Muscle of leg (tissue), 16 donors: ENCODE measurements at places on chromosomes 2 and 18.

DNA sequence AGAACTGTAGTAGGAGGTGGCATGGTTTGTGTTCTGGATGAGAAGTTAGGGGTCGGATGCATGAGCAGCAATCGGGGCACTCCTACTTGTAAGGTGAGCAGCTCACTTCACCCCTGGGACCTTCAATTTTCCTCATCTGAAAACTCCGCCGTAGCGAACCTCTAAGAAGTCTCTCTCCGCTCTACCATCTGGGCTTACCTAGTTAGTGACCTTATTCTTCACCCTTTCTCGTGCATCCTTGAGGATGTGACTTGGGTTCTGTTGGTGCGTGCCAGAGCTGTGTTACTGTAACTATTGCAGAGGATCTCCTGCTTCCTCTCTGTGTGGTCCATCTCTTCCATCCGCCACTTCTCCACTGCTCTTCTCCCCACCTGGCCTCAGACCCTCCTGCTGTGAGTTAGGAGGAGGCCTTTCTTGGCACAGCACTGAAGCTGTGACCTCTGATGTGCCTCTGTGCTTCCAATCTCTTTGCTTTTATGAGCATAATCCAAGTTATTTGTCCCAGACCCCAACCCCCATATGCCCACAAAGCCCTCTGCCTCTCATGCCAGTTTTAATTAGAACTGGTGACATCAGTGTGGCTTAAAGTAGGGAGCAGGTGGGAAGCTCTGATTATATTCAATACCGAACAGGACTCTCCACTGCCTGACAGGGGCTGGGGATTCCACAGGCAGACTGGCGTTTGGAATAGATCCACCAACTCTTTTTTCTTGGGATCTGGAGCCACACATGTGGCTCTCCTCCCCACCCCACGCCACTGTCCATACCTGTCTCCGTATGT lies 178.4 kb downstream of the BCL2 start:
- peaks cover 77% of the 10 kb centered on the region for H3K4me1 ChIP-seq
- DNase-seq = no peak
- peak overlapping the region; percentile 69 for H3K27ac ChIP-seq
- no peaks in the 10 kb centered on the region for H3K36me3 ChIP-seq
- no peaks in the 10 kb centered on the region for H3K27me3 ChIP-seq

- peaks cover 46% of the 10 kb centered on the region for H3K27me3 ChIP-seq
- H3K4me1 ChIP-seq = no peaks in the 10 kb centered on the region
- H3K27ac ChIP-seq = no peak overlapping the region
- H3K36me3 ChIP-seq = no peaks in the 10 kb centered on the region
These were observed 8.7 kb downstream of the MAL start for GRCh38 chr2:95034221-95034620.

DNA sequence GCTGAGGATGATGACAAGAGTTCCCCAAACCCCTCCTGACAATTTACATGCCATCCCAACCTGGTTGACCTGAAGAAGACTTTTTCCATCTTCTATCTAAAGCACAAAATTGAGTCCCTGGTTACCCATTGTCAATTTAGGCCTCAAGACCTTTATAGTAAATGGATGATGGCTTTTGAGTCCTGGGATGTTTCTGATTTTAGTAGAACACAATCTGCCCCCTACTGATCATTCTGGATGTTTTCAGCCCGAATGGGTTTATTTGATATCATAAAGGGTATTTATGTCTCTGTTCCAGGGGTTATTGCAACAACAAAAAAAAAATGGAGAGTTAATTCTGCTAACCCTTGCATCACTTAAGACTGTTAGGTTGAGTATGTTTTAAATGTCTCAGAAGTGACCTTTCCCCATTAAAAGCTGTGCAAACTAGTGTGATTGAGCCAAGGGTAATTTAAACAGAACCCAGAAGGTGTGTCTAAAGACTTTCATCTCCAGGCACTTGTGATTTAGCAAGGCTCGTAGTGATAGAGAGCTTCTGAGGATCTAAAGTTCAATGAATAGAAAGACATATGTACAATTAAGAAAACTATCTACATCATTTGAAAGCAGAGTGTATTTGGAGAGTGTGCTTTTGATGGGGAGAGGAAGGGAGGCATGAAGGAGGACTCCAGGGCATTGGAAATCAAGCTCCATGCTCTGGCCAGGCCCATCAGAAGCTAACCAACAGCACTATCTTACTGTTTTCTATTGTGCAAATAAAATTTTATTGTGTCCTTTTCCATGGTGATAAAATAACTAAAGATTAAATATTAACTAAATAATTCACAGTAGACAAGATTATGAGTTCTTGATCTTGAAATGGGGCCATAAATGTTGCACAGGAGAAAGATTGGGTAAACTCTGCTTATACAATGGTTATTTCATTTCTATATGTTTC lies 96.6 kb upstream of the NOSTRIN start:
- H3K4me3 ChIP-seq = no peak overlapping the region
- no peak for DNase-seq
- no peak overlapping the region for H3K27ac ChIP-seq

- H3K4me3 ChIP-seq = no peak overlapping the region
- no peaks in the 10 kb centered on the region for H3K27me3 ChIP-seq
- H3K36me3 ChIP-seq = no peaks in the 10 kb centered on the region
- H3K4me1 ChIP-seq = no peaks in the 10 kb centered on the region
- peak; percentile 26 for DNase-seq
These were observed 288.8 kb upstream of the SIX3 start for GRCh38 chr2:44652701-44653100.

DNA sequence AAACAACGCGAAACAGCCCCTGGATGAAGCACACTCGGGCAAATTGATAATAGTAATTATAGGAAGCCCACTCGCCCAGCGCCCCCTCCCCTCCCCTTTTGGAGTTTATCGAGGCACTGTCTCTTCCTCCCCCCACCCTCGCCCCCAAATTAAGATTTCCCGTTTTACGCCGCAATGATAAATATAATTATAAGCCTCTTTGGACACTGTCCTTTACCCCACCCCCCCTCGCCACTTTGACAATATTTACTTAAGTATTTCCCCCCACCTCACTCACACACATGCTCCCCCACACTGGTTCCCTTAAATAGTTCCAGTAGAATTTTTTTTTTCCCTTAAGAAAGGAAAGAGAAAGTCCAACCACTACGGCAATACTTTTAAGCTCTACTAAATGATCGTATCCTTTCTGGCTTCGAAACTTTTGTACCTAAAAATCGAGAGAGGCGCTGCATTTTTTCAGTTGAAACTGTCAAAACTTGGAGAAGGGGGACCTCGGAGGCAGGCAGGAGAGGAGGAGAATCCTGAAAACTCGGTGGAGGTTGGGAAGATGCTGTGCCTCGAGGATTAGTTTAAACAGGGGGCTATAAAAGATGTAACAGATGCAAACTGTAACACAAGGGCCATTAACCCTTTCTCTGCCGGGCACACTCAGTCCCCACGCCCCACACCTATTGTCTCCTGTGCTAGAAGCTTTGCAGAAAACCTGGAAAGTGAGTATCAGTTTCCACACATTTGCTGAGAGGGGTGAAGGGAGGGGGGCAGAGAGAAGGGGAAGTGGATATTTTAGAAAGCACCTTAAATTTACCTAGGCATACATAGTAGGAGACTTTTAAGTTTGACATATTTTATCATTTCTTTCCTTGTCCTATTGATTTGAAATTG lies 1.8 kb downstream of the ZEB2 start:
- H3K4me3 ChIP-seq = peak overlapping the region; percentile 80
- H3K36me3 ChIP-seq = peaks cover 17% of the 10 kb centered on the region
- H3K4me1 ChIP-seq = peaks cover 24% of the 10 kb centered on the region
- peak overlapping the region; percentile 99 for H3K27ac ChIP-seq

DNA sequence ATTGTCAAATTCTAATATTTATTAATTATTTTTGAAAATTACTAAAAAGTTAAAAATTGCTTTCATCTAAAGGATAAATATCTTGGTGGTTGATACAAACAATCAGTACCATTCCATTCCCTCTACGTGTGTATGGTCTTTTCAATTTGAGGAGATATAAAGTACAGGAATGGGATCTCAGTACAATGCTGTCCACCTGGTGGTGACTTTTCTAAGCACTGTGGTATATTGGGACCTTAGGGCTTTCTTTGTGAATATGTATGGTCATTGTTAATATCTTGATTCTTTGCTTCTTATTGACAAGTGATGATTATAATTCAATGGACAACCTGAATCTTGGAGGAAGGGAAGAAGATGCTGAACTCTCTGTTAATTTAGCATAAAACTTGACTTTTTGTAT lies 83.1 kb downstream of the NBEAL1 start:
- H3K27ac ChIP-seq = no peak overlapping the region
- no peaks in the 10 kb centered on the region for H3K27me3 ChIP-seq
- H3K4me3 ChIP-seq = no peak overlapping the region
- peaks cover 4% of the 10 kb centered on the region for H3K36me3 ChIP-seq

GRCh38 chr18:62399781-62400308 lies 74.7 kb downstream of the TNFRSF11A start:
- no peak overlapping the region for H3K4me3 ChIP-seq
- H3K27ac ChIP-seq = no peak overlapping the region
- no peaks in the 10 kb centered on the region for H3K4me1 ChIP-seq
- DNase-seq = no peak
- H3K36me3 ChIP-seq = no peaks in the 10 kb centered on the region
